ENCODE measurements at places on chromosomes 11 and 22. TPM values are rescaled to one million over a fixed set of nuclear protein-coding genes. Genes with fewer than 3 reads are reported as not detected.

The DGAT2 gene
- polyA plus RNA-seq, result 1.2 TPM

DNA sequence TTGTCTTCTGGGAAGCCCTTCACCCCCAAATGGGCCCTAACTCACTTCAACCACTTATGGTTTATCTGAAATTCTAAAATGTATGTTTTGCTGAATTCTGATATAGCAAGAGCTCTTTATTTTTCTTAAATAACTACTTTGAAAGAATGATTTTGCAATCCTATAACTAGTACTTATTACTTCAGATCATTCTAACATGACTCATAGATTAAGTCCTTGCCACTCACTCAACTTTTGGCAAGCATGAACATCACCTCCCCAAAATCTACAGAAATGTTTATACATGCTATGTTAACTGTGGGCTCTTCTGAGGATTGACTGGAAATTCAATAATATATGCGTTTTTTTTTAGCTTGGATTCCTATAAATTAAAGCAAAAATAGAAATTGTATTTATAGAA is 367.4 kb upstream of the FAT3 start:
- no peak for DNase-seq

GRCh38 chr11:73141309-73142127 is 600 bp downstream of the FCHSD2 start:
- peak; percentile 76 for DNase-seq

DNA sequence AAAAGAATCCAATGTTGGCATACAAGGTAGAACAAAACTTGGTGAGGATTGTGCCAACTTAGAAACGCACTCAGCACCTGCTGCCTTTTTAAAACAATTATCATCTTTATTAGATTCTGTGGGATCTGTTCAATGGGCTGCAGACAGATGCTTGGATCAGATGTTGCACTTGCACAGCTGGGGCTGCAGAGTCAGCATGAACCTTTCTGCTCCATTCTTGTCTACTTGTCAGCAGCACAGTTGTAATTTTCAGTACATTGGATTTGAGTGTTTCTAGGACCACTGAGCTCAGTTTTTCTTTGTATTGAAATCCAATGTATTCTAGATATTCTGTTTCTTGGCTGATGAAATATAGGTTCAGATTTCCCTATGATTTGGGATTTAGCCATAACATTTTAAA is 164.5 kb downstream of the LUZP2 start:
- DNase-seq, result no peak

DNA sequence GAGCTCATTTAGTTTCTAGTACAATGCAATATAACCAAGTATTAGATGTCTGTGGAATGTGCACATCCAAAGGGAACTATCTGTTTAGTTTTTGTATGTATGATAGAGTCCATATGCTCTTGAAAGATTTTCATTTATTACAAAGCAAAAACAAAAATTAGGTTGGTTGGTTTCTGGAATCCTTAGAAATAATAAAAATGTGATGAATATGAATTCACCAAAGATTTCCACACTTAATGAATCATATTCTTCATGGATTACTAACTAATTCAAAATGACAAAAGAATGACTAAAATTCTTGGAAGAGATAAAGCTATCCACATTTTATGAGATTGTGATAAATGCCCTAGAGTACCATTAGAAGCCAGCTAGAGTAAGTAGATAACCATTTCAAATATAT is 261.1 kb downstream of the SBF2 start:
- DNase-seq, result no peak

- no peak for DNase-seq
These were observed 36.7 kb upstream of the VSTM5 start for GRCh38 chr11:93887111-93887510.

The CDHR5 gene
- polyA plus RNA-seq, result 0.85 TPM

- no peak for DNase-seq
These were observed 17.0 kb upstream of the TMEM218 start for GRCh38 chr11:125128450-125128849.

GRCh38 chr22:44023404-44024287 is 456 bp upstream of the PARVB start:
- DNase-seq, result peak; percentile 38

The ARSA gene
- polyA plus RNA-seq, result 14.2 TPM

DNA sequence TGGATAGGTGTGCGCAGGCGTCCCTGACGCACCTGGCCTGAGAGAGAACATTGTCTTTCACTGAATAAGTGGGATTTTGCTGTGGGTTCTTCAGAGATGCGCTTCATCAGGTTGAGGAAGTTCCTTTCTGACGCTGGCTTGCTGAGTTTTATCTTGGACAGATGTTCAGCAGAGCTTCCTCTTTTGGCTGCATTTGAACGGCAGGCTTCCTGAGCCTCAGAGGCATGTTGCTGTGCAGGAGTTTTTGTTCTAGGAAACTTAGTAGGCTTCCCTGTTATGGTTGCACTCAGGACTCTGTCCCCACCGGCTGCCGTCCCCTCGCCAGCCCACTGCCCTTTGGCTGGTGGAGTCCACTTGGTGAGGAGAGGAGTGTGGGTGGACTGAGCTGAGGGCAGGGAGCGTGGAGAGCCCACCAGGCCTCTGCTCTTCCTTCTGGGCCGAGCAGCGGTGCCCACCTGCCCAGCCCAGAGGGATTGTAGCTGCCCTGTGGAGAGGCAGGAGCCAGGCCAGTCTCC is 17.2 kb downstream of the FRMD8 start:
- DNase-seq, result no peak

DNA sequence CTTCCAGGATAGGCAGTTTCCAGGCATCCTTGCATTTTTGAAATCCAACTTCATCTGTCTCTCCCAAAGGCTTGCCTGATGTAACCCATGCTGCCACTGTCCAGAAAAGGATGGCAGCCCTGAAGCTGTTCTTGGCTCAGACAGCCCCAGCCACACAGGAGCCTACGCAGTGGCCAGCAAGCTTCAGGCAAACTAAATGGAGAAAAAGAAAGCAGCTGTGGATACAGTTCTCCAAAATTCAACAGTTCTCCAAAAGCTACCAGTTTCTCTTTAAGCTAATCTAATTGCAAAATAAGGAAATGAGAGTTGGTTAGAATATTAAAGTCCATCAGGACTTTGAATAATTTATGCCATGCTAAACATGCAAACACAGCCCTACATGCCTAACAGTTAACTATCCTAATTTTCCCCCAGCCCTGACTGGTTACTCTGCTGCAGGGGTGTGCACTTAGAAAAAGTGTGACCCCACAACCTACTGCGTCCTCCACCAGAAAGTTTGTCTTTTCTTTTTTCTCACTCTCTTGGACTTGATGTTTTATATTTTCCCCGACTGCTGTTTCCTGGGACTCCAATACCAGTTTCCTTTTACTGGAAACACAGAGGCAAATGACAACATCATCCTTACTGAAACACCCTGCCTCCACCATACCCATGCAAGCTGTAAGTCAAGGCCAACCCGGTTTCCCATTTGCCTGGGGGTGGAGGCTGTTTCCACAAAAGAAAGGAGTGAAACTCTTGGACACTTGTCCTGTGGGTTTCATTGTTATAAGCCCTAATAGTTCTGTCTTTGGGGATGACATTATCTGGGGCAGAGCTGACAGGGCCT is 69.1 kb upstream of the OR5AN1 start:
- DNase-seq, result no peak

The NOL12 gene
- polyA plus RNA-seq, result 28.2 TPM

Data from right lung (tissue), 10 donors.